AG04449 (cell line): ENCODE measurements at places on chromosomes 12 and 14.

DNA sequence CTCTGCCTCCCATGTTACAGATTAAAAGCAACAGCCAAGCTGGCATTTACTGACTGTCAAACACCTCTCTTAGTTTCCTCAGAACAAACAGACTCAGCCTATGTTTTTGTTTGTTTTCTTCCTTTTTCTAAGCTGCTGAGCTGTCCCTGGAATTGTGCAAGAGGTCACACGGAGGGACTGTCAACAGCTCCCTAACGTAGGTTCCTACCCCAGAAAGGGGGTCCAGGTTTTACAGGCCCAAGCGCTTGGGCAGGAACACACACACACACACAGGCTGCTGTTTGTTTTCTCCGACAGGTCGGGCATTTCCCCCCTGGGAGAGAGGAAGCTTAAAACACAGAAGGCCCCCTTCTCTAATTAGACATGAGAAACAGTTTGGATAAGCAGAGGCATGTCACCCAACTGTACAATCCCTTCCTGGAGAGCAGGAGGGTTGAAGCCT, 739.6 kb upstream of the TBX3 start:
- no peak for DNase-seq

- DNase-seq, result no peak
These were observed 41.1 kb downstream of the KICS2 start for GRCh38 chr12:64180951-64181350.

DNA sequence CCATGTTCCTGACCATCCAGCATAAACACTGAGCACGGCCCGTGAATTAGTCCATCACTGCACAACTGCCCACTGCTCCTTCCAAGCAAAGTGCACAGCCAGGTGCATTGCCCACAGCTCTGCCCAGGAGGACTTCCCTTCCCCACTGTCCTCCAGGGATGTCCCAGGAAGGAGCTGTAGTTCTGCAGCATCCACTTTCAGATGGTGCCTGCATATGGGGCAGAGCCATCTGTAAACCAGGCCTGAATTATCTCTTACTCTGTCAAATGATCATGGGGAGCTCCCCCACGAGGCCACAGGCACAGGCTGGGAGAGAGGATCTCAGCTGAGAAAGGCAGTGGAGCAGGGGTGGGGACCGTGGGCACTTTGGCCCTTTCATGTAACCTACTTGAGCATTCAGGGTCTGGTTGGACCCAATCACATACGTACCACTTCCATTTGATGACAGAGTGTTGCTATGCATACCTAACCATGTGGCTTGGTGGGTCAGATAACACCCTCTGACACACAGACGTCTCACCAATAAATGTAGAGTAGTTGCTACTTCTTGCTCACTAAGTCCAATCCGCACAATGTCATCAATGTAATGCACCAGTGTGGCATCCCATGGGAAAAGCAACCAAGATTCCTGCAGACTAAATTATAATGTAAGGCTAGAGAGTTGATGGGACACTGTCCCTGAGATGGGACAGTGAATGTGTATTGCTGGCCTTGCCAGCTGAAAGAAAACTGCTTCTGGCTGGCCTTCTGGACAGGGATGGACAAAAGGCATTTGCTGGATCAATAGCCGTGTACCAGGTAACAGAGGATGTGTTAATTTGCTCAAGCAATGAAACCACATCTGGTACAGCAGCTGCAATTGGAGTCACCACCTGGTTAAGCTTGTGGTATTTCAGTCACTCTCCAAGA, 113.8 kb upstream of the C14orf180 start:
- no peak for DNase-seq

GRCh38 chr14:105176513-105176912, 4.6 kb downstream of the NUDT14 start:
- DNase-seq, result no peak

DNA sequence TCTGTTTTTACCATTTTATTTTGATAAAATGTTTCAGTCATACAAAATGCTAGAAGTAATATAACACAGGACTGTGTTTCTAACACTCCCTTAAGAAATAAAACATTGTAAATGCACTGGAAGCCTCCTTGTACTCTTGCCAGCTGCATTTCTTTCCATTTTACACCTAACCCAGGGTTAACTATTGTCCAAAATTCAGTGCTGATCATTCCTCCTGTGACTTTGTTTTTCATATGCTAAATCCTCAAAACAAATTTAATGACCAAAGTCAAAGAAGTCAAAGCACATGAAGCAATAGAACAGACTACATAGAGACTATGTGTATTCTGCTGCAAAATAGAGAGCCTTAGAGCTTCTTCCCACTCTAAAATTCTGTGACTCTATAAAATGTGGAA, 420.3 kb upstream of the PRICKLE1 start:
- no peak for DNase-seq

DNA sequence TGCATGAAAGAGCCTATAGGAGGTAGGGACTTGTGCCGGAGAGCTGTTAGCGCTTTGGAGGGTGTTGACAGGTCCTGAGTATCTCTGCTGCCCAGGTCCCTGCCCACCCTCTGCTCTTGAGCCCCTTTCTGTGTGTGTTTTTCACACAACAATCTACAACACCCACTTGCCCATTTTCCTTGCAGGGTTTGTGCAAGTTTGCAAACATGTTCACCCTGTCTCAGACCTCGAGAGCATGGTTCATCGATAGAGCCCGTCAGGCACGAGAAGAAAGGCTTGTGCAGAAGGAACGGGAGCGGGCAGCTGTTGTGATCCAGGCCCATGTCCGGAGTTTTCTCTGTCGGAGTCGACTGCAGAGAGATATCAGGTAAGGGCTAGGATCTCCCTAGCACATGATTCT, 5.9 kb downstream of the UBE3B start:
- DNase-seq, result no peak

DNA sequence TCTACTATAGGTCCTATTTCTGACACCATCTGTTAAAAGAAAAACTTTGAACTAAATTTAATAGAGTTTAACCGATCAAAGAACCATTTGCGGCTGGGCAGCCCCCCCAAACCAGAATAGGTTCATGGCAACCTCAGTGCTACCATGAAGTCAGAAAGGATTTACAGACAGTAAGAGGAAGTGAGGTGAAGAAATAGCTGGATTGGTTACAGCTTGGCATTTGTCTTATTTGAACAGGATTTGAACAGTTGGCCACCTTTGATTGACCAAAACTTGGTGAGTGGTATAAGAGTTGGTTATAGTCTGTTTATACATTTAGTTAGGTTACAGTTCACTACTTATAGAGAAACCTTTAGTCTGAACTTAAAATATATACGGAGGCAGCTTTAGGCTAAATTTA, 88.9 kb downstream of the TXNDC16 start:
- no peak for DNase-seq

DNA sequence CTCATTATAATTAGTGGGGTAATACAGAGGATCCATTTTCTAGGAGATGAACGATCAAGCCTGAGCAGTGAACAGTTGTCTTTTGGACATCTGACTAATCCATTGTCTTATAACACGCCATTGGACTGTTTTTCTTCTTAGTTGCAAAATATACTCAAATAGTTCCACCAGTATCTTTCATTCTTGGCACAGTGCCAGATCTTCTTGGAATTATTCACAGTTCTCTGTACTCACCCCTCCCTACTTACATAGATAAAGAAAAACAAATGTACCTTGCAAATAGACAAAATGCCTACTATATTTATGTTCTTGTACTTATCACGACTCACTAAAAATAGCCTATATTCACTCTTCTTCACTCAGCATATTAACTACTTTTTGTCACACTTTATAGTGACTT, 3.8 kb downstream of the CBLN3 start:
- no peak for DNase-seq

DNA sequence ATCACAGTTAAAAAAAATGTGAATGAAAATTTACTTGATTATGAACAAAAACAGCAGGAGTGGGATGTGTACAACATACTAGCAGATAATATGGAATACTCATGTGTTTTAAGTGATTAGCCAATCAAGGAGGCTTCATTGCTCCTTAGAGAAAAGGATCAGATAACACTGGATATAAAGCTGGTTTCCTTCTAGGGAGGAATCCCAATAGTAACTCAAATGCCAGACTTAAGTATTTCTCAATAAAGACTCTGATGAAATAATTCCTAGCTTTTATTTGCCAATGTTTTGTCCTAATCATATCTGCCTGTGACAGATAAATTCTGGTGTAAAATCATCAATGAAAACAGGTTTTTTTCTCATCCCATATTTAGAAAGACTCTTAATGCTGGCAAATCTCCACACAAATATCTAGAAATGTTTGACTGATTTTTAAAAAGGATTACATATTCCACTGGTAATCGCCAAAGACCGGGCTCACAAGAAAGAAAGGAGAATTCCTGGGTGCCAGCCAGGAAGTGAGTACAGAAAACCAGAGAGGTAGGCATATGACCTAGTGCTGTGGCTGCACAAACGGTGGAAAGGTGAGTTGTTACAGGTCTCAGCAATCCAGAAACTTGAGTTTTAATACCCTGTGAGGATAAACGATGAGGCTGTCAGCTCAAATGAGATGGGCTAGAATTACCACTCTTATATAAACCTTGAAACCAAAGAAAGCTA, 108.6 kb upstream of the TTC7B start:
- DNase-seq, result no peak
